Hepatocyte (in vitro differentiated cells): ENCODE measurements at places on chromosomes 3 and 15. TPM values are rescaled to one million over a fixed set of nuclear protein-coding genes. Genes with fewer than 3 reads are reported as not detected.

DNA sequence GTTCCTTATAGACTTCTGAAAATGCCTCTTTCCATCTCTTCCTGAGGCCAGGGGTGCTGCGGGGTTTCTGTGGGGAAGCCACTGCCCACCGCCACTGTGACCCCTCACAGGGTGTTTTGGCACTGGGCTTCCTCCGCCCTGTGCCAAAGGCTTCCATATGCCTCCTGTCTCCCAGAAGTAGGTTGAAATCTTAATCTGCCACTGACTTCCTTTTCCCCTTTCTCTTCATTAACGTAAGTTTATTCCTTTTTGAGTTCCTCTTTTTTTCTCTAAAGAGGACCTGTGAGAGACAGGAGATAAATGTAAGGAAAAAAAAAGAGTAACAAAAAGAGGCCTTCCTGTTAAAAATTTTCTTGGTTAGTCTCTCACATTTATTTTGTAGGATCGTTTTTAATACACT, 220.5 kb downstream of the CTNNB1 start:
- no peak overlapping the region for H3K27ac ChIP-seq
- no peak overlapping the region for H3K4me3 ChIP-seq
- H3K27me3 ChIP-seq: no peaks in the 10 kb centered on the region
- no peaks in the 10 kb centered on the region for H3K4me1 ChIP-seq
- no peaks in the 10 kb centered on the region for H3K36me3 ChIP-seq

Gene CPA3
- total RNA-seq: 0.08 and 1.1 TPM in 2 replicates

DNA sequence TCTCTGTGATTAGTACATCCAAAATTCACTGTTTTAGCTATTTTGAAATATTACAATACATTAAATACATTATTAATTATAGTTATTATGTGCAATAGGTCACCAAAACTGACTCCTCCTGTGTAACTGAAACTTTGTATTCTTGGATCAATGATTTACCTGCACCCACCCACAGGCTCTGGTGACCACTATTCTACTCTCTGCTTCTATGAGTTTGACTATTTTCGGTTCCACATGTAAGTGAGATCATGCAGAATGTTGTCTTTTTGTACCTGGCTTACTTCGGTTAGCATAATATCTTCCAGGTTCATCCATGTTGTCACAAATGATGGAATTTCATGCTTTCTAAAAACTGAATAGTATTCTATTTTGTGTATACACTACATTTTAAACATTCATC, 43.8 kb downstream of the SLC2A2 start:
- H3K4me1 ChIP-seq: no peaks in the 10 kb centered on the region
- DNase-seq: no peak
- no peak overlapping the region for H3K4me3 ChIP-seq
- no peak overlapping the region for H3K27ac ChIP-seq
- H3K36me3 ChIP-seq: no peaks in the 10 kb centered on the region

GRCh38 chr3:148226246-148226645, 471.5 kb upstream of the AGTR1 start:
- no peak overlapping the region for H3K4me3 ChIP-seq
- no peaks in the 10 kb centered on the region for H3K36me3 ChIP-seq
- H3K4me1 ChIP-seq: no peaks in the 10 kb centered on the region
- H3K27ac ChIP-seq: no peak overlapping the region
- H3K27me3 ChIP-seq: no peaks in the 10 kb centered on the region
- DNase-seq: no peak

DNA sequence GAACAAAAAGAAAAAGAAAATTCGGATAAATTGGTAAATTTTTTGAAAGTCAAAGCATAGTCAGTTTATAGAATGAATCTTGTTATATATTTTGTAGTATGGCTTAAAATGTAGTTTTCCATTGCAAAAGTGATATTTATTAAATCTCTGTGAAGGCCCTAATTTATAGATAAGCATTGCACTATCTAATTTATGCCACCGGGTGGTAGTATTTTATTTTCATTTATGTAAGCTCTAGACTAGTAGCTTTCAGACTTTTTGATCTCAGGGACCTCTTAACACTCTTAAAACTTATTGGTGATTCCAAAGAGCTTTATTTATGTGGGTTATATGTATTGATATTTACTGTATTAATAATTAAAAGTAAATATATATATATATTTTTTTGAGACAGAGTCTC, 133.9 kb upstream of the LRRFIP2 start:
- H3K27me3 ChIP-seq: no peaks in the 10 kb centered on the region
- no peak overlapping the region for H3K27ac ChIP-seq
- no peak overlapping the region for H3K4me3 ChIP-seq
- H3K36me3 ChIP-seq: no peaks in the 10 kb centered on the region
- no peaks in the 10 kb centered on the region for H3K4me1 ChIP-seq
- DNase-seq: peak; percentile 26

Gene ZNF502
- total RNA-seq: 1.8 and 3.3 TPM in 2 replicates

Gene FANCI
- total RNA-seq: 12.6 and 14.5 TPM in 2 replicates

DNA sequence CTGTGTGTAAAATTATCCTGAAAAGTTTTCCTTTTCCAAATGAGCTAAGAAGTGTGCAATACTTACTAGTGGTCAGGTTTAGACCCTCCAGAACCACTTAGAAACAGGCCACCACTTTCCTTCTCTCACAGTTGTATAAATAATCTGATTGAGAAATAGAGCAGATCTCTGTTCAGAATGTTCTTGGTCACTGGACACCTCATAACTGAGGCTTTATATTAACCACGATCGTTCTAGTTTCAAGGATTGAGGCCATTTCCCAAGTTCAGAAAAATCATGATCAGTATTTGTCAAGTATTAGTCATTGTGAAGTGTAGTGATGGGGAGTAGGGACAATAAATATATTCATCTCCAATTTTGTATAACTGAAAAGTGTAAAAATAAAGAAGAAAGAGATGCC, 1.0 kb upstream of the MAP3K13 start:
- no peaks in the 10 kb centered on the region for H3K36me3 ChIP-seq
- no peak overlapping the region for H3K4me3 ChIP-seq
- no peaks in the 10 kb centered on the region for H3K4me1 ChIP-seq
- no peak overlapping the region for H3K27ac ChIP-seq

GRCh38 chr15:92981333-92981732, 81.2 kb downstream of the CHD2 start:
- H3K27ac ChIP-seq: no peak overlapping the region
- peaks cover 21% of the 10 kb centered on the region for H3K36me3 ChIP-seq
- H3K27me3 ChIP-seq: no peaks in the 10 kb centered on the region

- no peaks in the 10 kb centered on the region for H3K36me3 ChIP-seq
- H3K4me3 ChIP-seq: no peak overlapping the region
- peak; percentile 55 for DNase-seq
- H3K27ac ChIP-seq: no peak overlapping the region
- no peaks in the 10 kb centered on the region for H3K27me3 ChIP-seq
Measured at GRCh38 chr3:127406309-127407025, 118.6 kb upstream of the PRR20G start.

DNA sequence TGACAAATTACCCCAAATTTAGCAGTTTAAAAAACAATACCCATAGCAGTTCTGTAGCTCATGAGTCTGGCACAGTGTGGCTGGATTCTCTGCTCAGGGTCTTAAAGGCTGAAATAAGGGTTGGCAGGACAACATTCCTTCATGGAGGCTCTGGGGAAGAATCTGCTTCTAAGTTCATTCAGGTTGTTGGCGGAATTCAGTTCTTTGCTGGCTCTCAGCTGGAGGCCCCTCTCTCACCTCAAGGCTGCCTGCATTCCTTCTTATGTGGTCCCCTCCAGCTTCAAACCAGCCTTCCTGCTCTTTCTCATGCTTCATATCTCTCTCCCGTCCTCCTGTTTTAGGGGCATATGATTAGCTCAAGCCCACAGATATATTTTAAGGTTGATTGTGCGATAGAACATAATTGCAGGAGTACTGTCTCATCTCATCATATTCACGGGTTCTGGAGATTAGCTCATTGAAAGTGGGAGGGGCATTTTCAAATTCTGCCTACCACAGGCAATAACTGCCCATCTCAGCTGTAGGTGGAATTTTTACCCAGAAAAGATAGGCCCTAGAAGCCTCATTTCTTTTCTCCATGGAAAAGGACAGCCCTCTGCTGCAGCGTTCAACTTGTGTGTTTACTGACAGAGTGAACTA, 5.6 kb upstream of the ZBTB47 start:
- peaks cover 2% of the 10 kb centered on the region for H3K36me3 ChIP-seq
- peaks cover 18% of the 10 kb centered on the region for H3K4me1 ChIP-seq
- DNase-seq: no peak
- H3K27ac ChIP-seq: no peak overlapping the region
